Right kidney (tissue), 9 donors: ENCODE measurements at places on chromosomes 16 and 17.

DNA sequence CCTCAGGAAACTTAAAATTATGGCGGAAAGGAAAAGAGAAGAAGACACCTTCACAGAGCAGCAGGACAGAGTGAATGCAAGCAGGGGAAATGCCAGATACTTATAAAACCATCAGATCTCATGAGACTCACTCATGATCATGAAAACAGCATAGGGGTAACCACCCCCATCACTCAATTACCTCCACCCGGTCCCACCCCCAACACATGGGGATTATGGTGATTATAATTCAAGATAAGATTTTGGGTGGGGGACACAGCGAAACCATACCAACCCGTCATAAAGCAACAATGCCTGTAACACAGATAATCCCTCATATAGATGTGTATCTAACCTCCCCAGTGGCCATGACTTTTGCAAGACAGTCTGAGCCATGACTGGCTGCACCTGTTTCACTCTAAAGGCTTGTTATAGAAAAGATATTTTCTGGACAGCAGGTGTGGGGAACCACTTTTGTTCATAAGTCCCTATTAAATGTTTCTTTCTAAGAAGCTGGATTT, 7.0 kb upstream of the GSDMA start:
- DNase-seq, result no peak

DNA sequence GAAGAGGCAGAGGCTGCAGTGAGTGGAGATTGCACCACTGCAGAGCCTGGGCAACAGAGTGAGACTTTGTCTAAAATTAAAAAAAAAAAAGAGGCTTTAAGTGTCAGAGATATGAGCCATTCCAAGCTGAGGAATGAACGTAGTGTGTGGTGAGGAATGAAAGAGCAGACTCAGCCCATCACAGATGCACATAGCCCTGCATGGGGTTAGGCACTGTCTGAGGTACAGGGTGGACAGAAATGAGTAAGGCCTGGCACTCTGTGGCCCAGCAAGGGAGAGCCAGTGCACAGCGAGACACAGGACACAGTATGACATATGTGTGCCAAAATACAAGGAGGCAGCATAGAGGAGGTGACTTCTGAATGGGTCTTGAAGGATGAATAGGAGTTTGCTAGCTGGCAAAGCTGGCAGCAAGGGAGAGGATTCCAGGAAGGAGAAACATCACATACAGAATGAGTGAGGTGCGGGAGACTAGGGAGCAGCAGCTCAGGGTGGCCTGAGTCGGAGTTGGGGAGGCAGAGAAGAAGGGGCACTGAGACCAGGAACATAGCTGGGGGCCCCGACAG, 8.7 kb upstream of the ZNF469 start:
- no peak for DNase-seq

- DNase-seq, result no peak
Observed at GRCh38 chr16:73215678-73216377, 167.9 kb upstream of the ZFHX3 start.

DNA sequence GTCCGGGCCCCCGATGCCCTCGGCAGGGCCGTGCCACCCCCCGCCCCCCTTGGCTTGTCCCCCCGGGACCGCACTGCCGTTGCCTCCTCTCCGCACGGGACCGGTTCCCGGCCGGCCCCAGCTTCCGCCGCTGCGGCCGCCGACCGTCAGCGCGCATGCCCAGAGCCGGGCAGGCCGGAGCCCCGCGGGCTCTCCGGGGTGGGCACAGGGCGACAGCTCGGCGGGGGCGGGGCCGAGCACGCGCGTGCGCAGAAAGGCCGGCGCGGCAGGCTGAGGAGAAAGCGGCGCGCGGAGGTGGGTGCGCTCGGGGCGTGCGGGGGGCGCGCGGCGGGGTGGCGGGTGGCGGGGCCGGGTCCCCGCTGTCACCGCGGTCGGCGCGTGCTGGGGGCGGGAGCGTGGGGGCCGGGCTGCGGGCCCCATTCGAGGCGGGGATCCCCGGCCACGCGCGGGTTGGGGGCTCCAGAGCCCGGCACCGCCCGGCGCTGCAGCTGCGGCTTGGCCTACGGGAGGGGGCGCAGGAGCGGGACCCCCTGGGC, at the start of gene TBC1D24:
Gene TBC1D24 (plus strand): TSS at position 251 of the 536 bp plus-strand sequence. CDS start 21,022 bp downstream, outside the sequence.
- DNase-seq, result peak; percentile 42

- no peak for DNase-seq
Observed at GRCh38 chr16:1642148-1642547, 30.0 kb downstream of the CRAMP1 start.
